Pericardium fibroblast (primary cell): ENCODE measurements at places on chromosomes 4 and X. TPM values are rescaled to one million over a fixed set of nuclear protein-coding genes. Genes with fewer than 3 reads are reported as not detected.

STARD8 gene
- total RNA-seq, result 0.34 and 1.4 TPM in 2 replicates

CA5B gene
- total RNA-seq, result 1.2 and 6.4 TPM in 2 replicates

BEND2 gene
- total RNA-seq, result not detected in 2 replicates

FRMPD3 gene
- 0.12 and 0.26 TPM in 2 replicates for total RNA-seq

POF1B gene
- total RNA-seq, result not detected in 2 replicates

SFRP2 gene
- 1.4 and 11.3 TPM in 2 replicates for total RNA-seq

TEX13C gene
- not detected in 2 replicates for total RNA-seq

RRH gene
- total RNA-seq, result not detected in 2 replicates

IL2 gene
- not detected in 2 replicates for total RNA-seq
